Caki2 (cell line): ENCODE measurements at places on chromosomes 12 and 14. TPM values are rescaled to one million over a fixed set of nuclear protein-coding genes. Genes with fewer than 3 reads are reported as not detected.

Gene GUCY2C
- not detected in 2 replicates for total RNA-seq

DNA sequence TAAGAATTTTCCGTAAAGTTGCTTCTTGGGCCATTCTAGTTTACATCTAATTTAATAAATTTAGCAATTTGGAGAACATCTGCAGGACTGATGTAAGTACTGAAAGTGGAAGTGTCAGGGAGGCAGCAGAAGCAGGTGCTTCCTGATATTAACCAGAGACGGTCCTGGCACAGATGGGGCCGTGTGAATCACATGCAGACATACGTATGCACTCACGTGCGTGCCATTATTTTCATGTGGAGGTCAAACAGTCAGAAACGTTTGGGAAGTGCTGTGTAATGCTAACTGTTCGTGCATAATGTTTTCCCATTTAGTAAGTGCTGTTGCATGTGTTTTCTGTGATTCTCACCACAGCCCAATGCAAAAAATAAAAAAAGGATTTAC lies 87.8 kb upstream of the DYNC1H1 start:
- DNase-seq: no peak

DNA sequence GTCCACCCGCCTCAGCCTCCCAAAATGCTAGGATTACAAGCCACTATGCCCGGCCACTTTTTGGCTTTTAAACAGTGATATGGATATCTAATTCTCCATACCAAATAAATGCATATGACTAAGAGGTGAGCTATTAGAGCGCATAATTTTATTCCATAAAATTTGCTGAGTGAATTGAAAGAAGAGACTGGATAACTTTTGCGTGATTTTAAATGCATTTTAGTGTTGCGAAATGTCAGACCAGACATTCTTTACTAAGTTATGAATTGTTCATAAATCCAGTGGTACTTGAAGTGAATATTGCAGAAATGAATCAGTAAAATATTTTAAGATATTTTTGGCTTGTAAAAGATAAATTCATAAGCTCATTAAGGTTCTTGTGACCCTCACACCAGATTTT lies 50.9 kb upstream of the DIP2B start:
- no peak for DNase-seq

DNA sequence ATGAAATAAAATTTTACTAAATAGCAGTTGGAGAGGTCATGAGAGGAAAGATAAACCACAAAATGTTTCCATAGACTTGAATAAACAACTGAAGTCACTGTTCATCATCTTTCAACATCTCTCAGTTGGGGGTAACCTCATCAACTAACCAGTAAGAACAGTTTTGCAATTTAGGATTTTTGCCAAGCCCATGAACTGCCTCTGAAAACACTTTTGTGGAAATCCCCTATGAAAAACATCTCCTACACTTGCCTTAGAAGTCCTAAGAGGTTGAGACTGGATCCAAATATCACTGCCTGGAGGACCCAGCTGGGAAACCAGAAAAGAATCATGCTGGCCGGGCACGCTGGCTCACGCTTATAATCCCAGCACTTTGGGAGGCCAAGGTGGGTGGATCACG lies 273.1 kb downstream of the C12orf50 start:
- DNase-seq: peak; percentile 96

DNA sequence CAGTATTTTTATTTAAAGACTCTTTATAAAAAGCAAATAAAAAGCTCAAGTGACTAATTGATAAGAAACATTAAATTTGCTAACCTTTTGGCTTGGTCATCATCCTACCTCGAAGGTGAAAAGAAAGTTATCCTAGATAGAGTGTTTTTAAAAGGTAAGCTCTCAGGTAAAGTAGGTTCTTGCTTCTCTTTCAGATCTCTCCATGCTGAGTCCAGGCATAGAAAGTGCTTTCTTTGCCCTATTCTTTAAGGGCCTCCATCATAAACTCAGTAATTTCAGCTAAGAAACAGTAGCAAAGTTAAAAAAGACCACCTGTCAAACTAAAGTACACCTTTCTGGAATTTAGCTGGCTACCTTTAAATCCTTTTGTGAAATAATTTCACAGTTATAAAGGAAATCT lies 20.6 kb upstream of the ANHX start:
- DNase-seq: no peak

DNA sequence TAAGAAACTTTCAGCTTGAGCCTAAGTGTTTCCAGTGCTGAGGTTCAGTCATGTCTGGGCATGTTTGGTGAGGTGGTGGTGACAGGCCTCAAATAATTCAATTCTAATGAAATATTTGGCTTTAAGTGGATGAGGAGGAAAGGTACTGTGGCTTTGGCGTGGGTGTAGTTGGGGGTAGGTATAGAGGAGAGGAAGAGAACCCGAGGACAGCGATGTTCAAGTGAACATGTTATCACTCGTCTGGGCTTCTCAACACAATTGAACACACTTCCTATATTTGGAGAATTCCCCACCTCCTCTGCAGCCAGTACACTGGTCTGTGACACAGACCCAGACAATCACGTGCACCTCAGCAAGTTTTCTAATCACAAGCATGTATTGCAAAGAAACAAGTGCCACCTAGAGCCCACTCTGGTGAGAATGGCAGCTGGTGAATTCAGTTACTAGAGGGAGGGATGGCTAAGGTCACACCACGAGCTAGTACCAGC lies 53.0 kb downstream of the IFNG-AS1 start:
- peak; percentile 26 for DNase-seq

GRCh38 chr12:75120311-75120711 lies 89.3 kb downstream of the KCNC2 start:
- no peak for DNase-seq

Gene PTPRQ
- total RNA-seq: 0.64 TPM in 1 of 2 replicates, not detected in the other

GRCh38 chr14:43410631-43411030 lies 1096.5 kb downstream of the FSCB start:
- DNase-seq: no peak

- no peak for DNase-seq
These were observed at the start of gene PLXNC1 for GRCh38 chr12:94147991-94148738. Gene PLXNC1 (plus strand): TSS chr12:94148577. CDS start chr12:94148972, 395 bp downstream.

DNA sequence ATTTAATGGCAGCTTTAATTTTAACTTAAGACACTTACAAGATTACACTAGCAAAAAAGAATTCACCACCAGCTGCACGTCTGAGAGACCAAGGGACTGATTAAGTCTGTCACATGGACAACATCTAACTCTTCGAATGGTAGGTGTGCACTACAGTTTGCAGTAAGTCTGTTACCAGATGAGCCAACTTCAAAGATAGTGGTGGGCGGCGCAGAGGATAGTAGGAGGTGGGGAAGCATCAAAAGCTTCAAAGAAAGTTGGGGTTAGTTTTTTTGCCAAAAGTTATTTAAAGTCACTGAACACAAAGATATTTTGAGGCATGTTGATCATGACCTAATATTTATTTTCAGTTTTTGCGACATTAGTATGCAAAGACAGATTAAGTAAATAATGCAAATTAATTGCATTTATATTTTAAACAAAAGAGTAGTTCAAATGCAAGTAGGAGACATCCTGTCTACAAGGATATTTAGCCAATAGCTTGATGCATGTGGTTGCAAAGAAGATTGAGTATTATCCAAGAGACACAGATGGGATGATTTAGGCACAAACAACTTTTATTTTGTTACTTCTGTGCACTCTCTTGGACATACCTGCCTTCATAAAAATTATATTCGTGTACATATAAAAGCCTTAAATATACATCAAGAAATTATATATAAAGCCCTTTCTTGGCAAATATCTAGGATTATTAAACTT lies 327.7 kb downstream of the BMP4 start:
- no peak for DNase-seq

DNA sequence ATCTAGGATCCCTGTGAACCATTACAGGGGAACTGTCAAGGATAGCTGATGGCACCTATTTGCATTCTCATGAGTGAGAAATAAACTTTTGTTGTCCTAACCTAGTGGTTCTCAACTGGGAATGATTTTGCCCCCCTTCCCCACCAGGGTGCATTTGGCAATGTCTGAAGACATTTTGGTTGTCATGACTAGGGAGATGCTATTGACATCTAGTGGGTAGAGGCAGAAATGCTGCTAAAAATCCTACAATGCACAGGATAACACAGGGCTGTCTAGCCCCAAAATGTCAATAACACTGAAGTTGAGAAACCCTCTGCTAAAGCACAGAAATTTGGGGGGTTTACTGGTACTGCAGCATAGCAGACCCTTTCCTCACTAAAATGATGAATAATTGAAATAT lies 140.9 kb upstream of the SRRM4 start:
- no peak for DNase-seq

GRCh38 chr12:65756956-65757511 lies 67.2 kb upstream of the HMGA2 start:
- DNase-seq: peak; percentile 85

DNA sequence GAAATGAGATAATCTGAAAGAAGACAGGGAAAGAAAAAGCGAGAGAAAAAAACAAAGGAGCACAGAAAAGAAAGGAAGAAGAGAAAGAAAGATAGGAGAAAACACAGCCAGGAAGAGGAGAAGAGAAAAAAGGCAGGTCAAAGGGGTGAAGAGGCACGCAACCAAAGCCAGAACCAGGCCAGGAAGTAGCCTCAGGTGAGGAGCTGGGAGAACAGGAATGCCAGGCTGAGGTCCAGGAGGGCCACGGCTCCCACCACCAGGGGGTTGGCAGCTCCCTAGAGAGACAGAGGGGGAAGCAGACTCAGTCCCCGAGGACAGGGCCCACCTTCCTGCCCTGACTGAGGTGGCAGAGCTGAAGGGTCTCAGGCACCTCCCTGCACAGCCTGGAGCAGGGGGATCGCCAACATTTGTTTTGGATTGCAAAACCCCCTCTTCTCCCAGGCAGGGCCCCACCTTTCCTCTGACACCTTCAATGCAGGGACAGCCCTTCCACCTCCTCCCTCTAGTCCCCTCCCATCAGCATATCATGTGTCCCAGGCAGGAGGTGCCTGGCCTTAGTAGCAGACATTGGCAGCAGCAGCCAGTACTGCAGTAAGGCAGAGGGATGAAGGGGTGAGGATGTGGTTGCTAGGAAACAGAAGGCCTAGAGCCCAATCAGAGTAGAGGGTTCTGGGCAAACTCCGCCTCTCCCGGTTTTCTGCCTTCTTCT lies 2.0 kb upstream of the AP1G2 start:
- peak; percentile 50 for DNase-seq

Gene DDX54
- total RNA-seq: 48.3 and 57.9 TPM in 2 replicates

- DNase-seq: no peak
These were observed 122.2 kb downstream of the NTS start for GRCh38 chr12:85996280-85996679.

Gene TAS2R42
- not detected in 2 replicates for total RNA-seq
